Motor neuron (in vitro differentiated cells): ENCODE measurements at places on chromosomes 13 and 19.
A peak's percentile ranks its signal among the peaks of the same experiment; 100 is the strongest.

GRCh38 chr19:13163609-13164342 lies 13.6 kb downstream of the IER2 start:
- ATAC-seq: peak; percentile 72

- no peak for ATAC-seq
Measured at GRCh38 chr13:112483299-112483698, 104.7 kb downstream of the TUBGCP3 start.

DNA sequence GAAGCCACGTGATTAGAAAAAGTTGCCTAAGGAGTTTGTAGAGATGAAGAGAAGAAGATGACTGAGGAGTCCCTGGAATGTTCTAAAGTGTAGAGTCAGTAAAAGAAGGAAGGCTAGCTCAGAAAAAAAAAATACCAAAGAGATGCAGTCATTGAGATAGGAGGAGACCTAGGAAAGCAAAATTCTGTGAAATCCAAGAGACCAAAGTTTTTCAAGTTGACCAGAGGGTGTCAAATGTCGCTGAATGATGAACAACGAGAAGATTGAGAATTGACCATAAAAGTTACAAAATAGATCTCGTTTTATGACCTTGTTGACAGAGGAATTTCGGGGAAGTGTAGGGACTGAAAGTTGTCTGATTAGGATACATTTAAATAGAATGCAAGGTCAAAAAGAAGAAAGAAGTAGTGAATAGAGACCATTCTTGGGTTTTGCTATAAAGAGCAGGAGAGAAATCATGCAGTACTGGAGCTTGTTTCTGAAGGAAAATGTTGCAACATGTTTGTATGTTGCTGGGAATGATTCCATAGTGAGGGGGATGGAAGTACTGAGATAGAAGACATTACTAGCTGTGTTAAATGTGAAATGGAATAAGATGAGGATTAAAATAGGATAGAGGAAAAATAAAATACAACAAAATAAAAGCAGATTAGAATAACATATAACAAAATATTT lies 30.2 kb upstream of the HTR2A start:
- ATAC-seq: peak; percentile 71

GRCh38 chr13:110989331-110989730 lies 74.5 kb upstream of the ANKRD10 start:
- no peak for ATAC-seq

GRCh38 chr19:7815325-7815724 lies 14.7 kb upstream of the EVI5L start:
- ATAC-seq: no peak

DNA sequence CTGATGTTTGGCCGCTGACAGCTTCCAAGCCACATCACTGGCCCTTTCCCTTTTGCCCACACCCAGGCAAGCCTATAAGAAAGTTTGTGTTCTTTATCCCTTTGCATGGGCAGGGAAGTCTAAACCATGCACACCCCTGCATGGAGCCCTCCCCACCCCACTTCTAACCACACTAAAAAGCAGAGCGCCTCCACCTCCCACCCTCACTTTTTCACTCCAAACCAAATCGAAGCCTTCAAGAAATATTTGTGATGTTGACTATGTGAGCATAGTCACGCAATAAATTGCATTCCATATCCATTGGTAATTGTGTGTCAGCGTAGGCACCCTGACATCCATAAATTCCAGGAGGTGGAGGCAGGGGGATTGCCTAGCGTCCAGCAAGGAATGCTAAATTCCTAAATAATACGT lies 104.4 kb upstream of the LSM14A start:
- no peak for ATAC-seq

- no peak for ATAC-seq
Measured at GRCh38 chr13:59601993-59602392, 561.7 kb downstream of the DIAPH3 start.

GRCh38 chr13:74550039-74550438 lies 415.8 kb upstream of the KLF12 start:
- ATAC-seq: no peak

GRCh38 chr13:70905035-70905434 lies 796.8 kb upstream of the KLHL1 start:
- ATAC-seq: no peak

DNA sequence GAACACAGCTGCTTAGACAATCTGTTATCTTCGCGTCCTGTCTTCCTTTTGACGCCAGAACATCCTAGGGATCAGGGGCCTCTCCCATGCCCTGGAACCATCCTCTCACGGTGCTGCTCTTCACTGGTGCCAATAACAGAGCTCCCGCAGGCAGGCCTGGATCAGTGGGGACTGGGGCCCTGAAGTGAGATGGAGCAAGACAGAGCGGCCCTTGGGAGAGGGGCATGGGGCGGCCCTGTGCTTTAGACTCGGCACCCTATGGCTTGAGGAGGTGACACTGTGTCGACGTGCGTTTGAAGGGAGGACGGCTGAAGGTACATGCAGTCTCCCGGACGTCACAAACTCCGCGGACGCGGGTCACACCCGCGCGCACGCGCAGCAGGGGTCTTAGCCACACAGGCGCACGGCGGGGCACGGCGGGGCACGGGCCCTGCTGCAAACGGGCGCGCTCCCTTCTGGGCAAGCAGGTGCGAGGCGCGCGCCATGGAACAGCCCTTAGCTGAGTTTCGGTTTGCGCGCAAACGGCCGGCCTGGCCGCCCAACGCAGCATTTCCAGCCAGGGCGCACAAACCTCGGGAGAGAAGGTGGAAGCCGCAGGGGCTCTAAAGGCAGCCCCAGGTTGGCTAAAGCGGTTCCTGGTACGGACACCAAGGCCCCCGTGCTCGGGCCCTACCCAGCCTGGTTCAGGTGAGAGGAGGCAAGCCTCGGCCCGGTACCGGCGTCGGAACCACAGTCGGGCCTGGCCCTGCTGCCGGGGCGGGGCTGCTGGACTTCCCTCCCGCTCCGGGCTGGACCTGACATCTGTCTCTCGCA lies 16.5 kb upstream of the RNF17 start:
- ATAC-seq: peak; percentile 68

DNA sequence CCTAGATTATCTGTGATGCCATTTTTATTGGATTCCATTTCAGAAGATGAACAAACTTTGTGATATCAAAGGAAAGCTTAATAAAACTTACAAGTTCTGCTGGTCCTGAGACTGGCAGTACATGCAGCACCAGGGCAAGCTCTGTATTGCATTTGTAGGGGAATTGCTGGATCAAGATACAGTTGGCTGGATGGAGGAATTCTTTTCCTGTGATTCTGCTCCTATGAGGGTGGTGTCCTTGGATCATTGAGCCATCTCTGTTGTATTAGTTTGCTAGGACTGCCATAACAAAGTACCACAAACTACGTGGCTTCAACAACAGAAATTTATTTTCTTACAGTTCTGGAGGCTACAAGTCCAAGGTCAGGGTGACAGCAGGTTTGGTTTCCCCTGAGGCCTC lies 33.9 kb upstream of the CSNK1A1L start:
- no peak for ATAC-seq

GRCh38 chr19:34574704-34575103 lies 93.1 kb downstream of the WTIP start:
- no peak for ATAC-seq

DNA sequence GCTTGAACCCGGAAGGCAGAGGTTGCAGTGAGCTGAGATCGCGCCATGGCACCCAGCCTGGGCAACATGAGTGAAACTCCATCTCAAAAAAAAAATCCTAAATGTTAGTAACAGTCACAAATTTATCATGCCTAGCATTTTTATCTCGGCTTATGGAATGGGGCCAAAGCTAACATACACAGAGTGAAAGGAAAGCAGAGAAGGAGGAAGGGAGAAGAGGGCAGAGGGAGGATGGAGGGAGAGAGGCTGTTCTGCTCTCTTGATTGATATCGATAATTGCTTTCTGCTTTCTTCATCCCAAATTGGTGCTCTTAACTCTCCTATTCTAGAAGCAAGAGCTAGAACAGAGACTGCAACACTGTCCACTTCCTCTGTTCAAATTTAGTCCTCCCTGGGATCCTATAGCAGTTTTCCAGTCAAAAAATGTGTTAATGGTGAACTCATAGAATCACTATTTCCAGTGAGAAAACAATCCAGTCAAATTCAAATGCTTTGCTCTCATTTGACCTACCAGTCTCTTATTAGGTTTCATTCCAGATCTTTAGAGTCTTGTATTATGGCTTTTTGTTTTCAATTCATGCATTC lies 15.8 kb upstream of the TUBGCP3 start:
- no peak for ATAC-seq

GRCh38 chr13:105725887-105726286 lies 809.6 kb downstream of the EFNB2 start:
- no peak for ATAC-seq

- ATAC-seq: peak; percentile 24
Measured at GRCh38 chr13:27383104-27383921, 41.1 kb upstream of the GTF3A start.

DNA sequence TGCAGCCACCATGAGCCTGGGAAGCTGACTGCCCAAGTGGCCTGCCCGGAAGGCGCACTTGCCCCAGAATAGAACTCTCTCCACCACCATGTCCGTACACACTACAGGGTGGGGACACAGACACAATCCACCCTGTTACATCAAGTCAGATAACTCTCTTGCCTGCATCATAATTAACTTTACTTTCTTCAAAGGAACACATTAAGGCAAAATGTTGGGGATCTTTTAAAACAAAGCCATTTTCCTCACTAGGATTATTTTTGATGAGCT lies 23.3 kb upstream of the VSTM2B start:
- ATAC-seq: no peak

- no peak for ATAC-seq
Measured at GRCh38 chr13:43246382-43246781, 223.0 kb downstream of the DNAJC15 start.

- ATAC-seq: peak; percentile 93
Measured at GRCh38 chr19:35879770-35880317, 11.5 kb downstream of the APLP1 start.

GRCh38 chr13:27827646-27828045 lies 35.4 kb downstream of the GSX1 start:
- ATAC-seq: no peak

DNA sequence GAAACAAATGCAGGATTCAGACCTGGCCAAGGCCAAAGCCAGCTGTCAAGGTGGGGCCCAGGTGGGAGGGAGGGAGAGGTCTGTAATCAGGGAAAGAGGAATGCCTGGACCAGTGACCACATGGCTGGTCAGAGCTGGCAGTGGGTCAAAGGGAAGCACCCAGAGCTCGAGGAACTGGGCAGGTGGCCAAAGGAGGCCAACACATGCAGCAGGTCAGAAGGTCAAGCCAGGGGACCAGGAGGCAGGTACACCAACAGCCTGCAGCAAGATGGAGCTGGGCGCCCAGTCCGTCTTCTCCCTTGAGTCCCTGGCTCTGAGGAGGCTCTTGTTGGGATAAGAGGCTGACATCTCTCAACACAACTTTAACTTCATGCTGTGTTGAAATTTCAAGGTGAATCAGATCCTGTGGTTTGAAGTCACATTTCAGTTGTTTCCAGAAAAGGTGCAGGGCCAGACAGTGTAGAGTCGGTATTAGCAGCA lies 17.1 kb downstream of the GPATCH1 start:
- no peak for ATAC-seq

DNA sequence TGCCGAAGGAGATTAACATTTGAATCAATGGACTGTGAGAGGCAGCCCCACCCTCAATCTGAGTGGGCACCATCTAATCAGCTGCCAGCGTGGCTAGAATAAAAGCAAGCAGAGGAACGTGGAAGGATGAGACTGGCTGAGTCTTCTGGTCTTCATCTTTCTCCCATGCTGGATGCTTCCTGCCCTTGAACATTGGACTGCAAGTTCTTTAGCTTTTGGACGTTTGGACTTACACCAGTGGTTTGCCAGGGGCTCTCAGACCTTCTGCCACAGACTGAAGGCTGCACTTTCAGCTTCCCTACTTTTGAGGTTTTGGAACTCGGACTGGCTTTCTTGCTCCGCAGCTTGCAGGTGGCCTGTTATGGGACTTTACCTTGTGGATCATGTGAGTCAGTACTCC lies 14.7 kb downstream of the NHLRC3 start:
- no peak for ATAC-seq

DNA sequence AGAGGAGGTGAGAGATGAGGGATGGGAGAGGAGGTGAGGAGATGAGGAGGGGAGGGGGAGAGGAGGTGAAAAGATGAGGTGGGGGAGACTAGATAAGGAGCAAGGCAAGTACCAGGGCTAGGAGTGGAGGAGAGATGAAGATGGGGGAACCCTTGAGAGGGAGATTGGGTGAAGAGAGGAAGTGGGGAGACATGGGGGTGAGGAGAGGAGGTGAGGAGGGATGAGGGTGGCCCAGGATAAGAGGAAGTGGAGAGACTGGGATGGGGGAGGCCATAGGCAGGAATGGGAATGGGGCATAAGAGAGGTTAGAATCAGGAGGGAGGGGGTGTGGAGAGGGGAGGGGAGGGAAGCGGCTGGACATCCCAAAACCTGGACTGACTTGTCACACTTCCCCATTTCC lies 16.7 kb upstream of the EMC10 start:
- no peak for ATAC-seq
